Ovary (tissue), 10 donors: ENCODE measurements at places on chromosomes 6 and 20. TPM values are rescaled to one million over a fixed set of nuclear protein-coding genes. Genes with fewer than 3 reads are reported as not detected.

GRCh38 chr6:90720404-90720803 lies 133.5 kb upstream of the MAP3K7 start:
- no peak for DNase-seq

- no peak for DNase-seq
These were observed 6.1 kb upstream of the TFAP2D start for GRCh38 chr6:50707191-50707590.

DNA sequence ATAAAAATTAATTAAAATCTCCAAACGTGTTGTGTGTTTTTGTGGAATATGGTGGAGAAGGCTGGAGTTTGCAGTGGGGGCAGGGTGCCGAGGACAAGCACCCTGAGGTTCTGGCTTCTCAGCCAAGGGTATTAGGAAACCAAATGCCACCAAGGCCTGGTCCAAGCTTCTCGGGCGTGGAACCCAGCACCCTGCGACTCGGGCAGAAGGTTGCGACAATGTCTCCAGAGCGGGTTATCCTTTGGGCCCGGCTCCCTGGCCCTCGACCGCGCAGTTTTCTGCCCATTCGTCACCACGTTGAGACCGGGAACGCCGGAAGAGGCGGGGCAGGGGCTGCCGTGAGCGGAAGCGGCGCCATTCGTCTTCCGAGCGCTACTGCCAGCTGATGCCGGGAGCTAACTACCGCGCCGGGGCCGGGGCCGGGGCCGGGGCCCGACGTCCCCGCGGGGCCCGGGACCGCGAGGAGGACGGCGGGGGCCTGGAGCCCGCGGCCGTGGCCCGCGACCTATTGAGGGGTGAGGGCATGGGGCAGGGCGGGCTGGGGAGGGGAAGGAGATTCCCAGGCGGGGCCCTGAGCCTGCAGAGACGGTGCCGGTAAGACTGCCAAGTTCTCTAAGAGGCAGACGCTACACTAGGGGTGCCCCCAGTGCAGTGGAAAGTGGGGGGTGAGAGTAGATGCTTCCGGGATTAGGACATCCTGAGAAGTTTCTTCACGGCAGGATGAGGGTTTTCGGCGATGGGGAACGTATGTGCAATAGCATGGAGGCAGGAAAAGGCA lies at the start of gene RRP36:
TSS of gene RRP36 (plus strand) at position 354 of the 778 bp plus-strand sequence. CDS start at position 386, 32 bp downstream.
- peak; percentile 71 for DNase-seq

DNA sequence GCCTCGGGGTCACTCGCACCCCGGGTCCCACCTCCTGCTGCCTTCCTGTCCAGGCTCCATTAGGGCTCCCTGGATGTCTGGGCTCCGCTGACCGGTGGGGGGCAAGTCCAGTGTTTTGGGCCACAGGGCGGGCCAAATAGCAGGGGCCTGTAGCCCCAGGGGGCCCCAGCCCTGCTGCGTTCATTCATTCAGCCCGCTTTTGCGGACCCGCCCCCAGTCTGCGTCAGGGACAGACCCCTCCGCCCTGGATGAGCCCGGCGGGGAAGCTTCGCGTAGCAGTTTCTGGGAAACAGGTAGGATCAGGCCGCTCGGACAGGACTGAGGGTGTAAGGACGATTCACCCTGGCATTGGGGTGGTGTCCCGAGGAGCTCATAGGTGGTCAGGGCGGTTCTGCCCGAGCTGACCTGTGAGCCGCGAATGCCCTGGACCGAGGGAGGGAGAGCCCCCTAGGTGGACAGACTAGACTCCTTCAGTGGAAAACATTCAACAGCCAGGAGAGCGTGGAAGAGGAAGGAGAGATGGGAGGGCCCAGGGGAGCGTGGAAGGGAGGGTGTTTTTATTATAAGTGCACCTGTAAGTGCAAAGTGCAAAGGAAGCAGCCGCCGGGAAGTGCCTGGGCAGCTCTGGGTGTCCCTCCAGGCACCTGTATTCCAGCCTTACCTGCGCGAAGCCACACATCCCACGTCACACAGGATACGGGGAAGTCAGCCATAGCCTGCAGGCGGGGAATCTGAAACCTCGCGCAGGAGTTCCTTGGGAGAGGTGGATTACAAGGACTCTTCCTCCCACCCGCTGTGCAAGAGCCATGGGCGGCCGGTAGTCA lies 662 bp downstream of the ENTPD6 start:
- no peak for DNase-seq

- no peak for DNase-seq
These were observed 12.9 kb downstream of the BANF2 start for GRCh38 chr20:17712708-17713107.

GRCh38 chr6:44260011-44260410 lies 2.7 kb upstream of the SLC35B2 start:
- no peak for DNase-seq

DNA sequence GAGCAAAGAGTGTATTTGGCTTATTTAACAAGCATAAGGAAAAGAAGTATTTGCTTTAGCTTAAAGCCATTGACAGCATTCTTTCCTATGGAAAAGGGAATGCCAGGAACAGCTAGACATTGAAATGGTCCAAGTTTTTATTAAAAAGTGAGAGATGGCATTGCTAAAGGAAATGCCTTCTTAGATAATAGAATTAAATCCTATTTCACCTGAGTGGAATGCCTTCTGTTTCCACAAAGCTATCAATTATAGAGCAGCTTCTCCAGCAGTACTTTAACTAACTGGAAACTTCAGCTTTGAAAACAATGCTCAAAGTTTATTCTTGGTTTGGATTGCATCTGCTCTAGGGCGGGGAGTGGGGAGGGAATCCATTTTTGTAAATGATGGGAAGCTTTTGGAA lies 85.1 kb upstream of the CNKSR3 start:
- DNase-seq = no peak

GRCh38 chr20:58024241-58024721 lies 204.2 kb downstream of the ANKRD60 start:
- no peak for DNase-seq

DNA sequence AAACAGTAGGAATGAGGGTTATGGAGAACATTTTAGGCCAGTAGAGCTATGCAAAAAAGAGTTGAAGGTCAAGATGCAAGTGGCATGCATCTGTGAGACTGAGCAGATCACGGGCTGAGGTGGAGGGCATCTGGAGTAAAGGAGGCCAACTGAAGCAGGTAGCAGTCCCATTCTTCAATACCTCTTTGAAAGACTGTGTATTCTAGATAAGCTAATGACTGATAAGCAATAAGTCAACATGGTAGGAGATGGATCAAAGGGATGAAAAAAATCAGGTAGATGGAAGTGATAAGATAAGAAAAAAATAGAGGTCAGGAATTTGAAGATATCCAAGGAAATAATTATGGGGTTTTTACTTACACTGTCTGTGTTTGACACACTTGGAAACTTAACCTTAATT lies 55.6 kb downstream of the ARMC2 start:
- DNase-seq = no peak

DNA sequence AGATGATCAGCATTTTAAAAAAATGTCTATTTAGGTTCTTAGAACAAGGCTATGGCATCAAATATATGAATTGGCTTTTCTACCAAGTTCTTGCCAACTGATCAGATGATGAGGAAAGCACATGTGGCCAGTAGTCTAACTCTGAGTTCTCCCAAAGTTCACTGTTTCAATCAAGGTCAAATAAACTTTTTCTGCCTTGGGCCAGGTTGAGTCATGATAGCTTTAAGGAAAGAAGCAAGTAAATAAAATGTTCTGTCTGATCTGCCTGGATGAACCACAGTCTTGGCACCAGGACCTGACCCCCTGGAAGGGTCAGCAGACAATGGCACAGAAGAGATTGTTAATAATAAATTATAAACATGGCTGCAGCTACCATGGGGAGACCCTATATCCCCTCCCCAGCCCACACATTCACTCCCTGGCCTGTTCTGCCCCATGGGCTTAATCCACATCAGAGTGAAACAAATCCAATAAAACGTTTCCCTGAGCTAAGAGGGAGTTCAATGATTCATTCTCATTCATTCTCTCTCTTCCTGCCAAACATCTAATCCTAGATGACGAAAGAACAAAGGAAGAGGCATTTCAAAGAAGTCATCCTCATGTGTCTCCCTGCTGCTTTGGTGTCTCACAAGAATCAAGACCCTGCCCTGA lies 661.6 kb downstream of the DHX35 start:
- no peak for DNase-seq

- DNase-seq = peak; percentile 73
These were observed 365.2 kb downstream of the SYNE1 start for GRCh38 chr6:152271776-152272464.

DNA sequence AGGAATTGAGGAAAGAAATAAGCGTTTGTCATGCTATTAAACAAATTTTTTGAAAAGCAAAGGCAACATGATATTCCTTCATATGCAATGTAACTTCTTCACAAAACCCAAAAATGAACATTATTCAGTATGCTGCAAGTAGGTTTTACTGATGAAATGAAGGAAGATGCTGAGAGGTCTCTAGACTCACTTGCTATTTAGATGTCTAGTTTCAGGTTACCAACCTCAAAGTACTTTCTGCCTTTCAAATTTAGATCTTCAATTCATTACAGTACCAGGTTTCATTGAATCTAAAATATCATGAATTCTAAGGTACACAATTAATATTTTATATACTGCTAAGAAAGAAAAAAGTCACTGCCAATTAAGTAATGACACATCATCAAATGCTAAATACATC lies 39.9 kb downstream of the MYO6 start:
- no peak for DNase-seq

DNA sequence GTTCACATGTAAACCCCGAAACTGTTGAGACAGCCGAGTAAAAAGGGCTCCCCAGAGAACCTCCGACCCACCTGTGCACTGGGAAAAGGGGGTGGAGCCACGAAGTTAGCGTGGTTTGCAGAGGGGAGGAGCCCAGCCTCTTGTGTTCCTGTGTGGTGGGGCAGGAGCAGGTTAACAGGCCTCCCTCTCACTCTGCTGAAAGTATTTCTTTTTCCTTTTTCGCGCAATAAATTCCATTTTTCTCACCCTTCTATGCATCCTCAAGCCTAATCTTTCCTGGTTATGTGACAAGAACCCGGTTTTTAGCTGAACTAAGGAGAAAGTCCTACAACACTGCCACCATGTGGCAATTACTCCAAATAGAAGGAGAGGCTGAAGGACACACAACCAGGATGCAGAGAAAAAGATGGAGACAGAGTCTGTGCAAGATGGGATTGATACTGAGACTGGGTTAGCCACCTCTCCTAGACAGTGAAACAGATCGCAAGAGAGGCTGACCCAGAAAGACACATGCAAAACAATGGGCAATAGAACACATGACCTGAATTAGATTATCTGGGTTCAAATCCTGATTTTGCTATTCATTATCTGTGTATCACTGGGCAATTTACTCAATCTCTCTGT lies 168.7 kb upstream of the PRSS16 start:
- no peak for DNase-seq

GRCh38 chr6:57102976-57103375 lies 13.0 kb downstream of the ZNF451 start:
- DNase-seq = no peak

DNA sequence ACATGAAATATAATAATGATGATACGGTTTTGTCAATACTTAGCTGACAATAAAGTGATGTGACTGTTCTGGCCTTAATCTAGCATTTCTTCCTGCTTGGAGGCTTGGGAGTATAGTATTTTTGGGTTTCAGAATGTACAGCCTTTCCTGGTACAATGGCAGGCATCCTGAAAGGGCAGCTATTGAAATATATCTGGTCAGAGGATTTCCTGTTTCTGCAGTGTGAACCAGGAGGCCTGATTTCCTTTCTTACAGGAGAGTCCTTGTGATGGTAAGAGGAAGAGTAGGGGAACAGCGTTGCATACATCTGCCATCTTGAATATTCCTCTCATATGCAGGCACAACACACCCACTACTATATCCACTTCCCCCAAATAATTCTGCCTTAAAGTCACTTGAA lies 93.7 kb downstream of the MYO6 start:
- DNase-seq = no peak

DNA sequence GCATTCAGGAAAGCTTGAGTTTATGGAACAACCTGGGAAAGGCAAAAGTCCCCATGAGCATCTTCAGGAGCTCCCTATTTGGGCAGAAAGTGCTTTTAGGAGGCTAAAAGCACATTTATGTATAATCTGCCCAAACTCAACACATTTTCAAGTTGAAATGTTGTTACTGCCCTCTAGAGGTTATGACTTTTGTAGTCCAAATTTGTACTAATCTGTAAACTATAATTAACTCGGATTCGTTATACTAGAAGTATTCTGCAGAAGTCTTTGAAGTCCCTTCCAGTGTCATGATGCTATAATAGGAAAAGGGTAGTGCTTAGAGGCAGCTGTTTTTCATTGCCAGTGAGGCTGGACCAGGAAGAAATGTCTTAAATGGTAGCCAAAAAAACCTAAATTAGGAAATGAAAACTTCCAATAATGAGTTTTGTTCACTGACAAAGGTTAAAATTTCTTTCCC lies 44.8 kb upstream of the EMILIN3 start:
- DNase-seq = no peak

GRCh38 chr20:62876501-62876901 lies 14.9 kb upstream of the TCFL5 start:
- DNase-seq = no peak

DNA sequence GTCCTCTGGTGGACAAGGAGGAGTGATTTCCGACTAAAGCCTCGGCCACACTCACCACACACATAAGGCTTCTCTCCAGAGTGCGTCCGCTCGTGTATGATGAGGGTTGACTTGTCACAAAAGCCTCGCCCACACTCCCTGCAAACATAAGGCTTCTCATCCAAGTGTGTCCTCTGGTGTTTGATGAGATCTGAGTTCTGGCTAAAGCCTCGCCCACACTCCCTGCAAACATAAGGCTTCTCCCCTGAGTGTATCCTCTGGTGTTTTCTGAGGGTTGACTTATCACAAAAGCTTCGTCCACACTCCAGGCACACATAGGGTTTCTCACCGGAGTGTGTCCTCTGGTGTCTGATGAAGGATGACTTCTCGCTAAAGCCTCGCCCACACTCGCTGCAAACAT lies 12.9 kb upstream of the SNRPB start:
- DNase-seq = no peak

GRCh38 chr6:25991785-25992412 lies 29.3 kb downstream of the TRIM38 start:
- peak; percentile 71 for DNase-seq

GRCh38 chr6:53236241-53236640 lies 87.6 kb upstream of the GCM1 start:
- no peak for DNase-seq

- DNase-seq = no peak
These were observed 120.4 kb downstream of the RNGTT start for GRCh38 chr6:88843040-88843439.

- peak; percentile 43 for DNase-seq
These were observed 545 bp downstream of the FNDC1 start for GRCh38 chr6:159169557-159170332.

MYB gene
- not detected for total RNA-seq

TNFAIP3 gene
- 133 TPM for total RNA-seq

SLC22A1 gene
- 1.1 TPM for total RNA-seq

TREM1 gene
- total RNA-seq = 0.56 TPM

CDSN gene
- not detected for total RNA-seq

SCUBE3 gene
- 0.18 TPM for total RNA-seq

TUBB1 gene
- total RNA-seq = 0.12 TPM

EEF1E1 gene
- 30.1 TPM for total RNA-seq

SLC22A3 gene
- total RNA-seq = 20.8 TPM

RAD21L1 gene
- total RNA-seq = not detected

CST4 gene
- not detected for total RNA-seq

FGD2 gene
- total RNA-seq = 5.2 TPM

TAGAP gene
- total RNA-seq = 1.2 TPM

PRSS35 gene
- 8.3 TPM for total RNA-seq

CENPW gene
- 2.7 TPM for total RNA-seq

SNX21 gene
- 90.1 TPM for total RNA-seq

KCNK15 gene
- total RNA-seq = 7.4 TPM

VWA7 gene
- 1.4 TPM for total RNA-seq

RSPO3 gene
- not detected for total RNA-seq
